ENCODE measurements at places on chromosomes 7 and 10.

DNA sequence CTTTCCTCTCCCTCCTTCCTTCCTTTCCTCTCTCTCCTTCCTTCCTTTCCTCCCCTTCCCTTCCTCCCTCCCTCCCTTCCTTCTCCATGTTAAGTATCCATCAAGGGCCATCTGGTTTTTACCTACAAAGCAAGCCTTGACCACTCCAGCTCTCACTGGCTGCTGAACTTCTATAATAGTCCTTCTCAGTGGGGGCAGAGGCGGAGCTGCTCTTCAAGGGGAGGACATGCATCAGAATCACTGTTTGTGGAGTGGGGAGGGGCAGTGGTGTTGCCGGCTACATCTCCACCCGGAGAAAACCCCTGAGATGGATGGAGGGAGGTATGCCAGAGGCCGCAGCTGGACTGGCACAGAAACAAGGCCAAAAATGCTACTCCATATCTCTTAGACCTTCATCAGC, 25.9 kb downstream of the LAMB1 start:
- no peak for DNase-seq

GRCh38 chr10:93219347-93219746, 145.7 kb downstream of the CYP26A1 start:
- DNase-seq = no peak

DNA sequence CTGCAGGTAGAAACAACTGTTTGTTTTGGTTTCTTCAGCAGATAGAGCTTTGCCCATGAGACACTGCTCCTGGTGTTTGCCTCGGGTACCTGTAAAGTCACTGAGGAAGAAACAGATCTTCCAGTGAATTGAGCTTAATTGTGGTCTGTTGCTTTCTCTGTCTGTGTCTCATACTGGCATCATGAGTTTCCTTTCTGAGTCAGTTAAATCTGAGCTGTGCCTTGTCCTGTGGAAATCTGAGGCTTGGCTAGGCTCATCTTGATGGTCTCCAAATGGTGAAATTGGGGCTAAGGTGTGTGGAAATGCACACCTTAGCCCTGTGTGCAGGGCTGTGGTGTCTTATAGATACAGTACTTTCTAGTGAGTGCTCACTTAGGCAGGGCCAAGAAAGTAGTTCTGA, 67.4 kb downstream of the GBF1 start:
- no peak for DNase-seq

DNA sequence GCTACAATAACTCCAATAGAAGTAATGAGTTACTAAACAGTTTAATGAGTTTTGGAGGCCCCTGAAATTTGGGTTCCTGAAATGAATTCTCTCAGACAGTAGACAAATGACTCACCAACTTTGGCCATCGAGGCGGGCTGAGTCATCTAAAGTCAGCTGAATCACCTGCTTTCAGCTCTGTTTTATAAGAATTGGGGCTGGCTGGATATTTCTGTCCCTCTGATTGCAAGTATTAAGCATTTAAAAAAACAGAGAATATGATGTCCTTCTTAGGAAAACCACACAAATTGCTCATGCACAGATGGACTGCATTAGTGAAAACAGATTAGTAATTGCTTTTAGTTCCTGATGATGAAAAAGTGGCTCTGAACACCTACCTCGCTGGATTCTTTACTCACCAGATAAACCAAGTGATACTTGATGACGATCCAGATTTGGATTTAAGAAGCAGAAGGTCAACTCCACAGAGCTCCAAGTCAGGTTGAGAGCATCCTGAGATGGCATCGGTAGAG, 59.1 kb downstream of the ZNF365 start:
- peak; percentile 91 for DNase-seq

GRCh38 chr10:78830976-78831375, 237.8 kb upstream of the ZMIZ1 start:
- DNase-seq = no peak

Measured in fibroblast of skin of left biceps (primary cell).